ENCODE measurements at places on chromosomes 1 and 21.

DNA sequence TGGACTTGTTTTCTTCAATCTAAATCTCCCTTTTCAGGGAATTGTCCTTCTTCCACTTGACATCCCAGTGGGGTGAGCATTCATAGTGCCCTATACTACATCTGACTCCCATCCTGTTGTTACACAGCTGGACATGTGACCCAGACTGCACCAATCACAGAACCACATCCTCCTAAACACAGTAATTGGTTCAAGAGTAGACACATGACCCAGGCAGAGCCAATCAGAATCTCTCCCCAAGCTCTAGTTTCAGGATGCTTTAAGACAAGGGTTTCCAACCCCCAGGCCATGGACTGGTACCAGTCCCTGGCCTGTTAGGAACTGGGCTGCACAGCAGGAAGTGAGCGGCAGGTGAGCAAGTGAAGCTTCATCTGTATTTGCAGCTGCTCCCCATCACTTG lies 5.6 kb upstream of the DDOST start:
- no peak for DNase-seq

DNA sequence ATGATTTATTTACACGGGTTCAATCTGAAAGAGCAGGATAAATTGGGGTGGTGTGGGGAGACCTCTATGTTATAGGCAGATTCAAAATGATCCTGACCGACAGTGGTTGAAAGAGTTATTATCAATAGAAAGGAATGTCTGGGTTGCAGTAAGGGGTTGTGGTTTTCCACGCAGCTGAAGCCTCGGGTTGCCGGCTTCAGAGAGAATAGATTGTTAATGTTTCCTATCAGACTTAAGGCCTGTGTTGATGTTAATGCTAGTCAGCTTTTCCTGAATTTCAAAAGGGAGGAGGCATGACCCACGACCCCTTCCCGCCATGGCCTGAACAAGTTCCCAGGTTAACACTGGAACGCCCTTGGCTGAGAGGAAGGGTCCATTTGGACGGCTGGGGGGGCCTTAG lies 2.2 kb upstream of the UBE2J2 start:
- DNase-seq: no peak

GRCh38 chr21:29196670-29197191 lies 66.3 kb downstream of the MAP3K7CL start:
- no peak for DNase-seq

- DNase-seq: no peak
Measured at GRCh38 chr1:233406994-233407631, 79.6 kb downstream of the MAP3K21 start.

- DNase-seq: no peak
Measured at GRCh38 chr1:204308023-204308628, 51.6 kb downstream of the PLEKHA6 start.

- no peak for DNase-seq
Measured at GRCh38 chr1:235138821-235139220, 10.2 kb upstream of the TOMM20 start.
